ENCODE measurements at places on chromosomes 5 and 9. TPM values are rescaled to one million over a fixed set of nuclear protein-coding genes. Genes with fewer than 3 reads are reported as not detected.

The CHMP5 gene
- total RNA-seq: 84.9 TPM

The HABP4 gene
- 21.8 TPM for total RNA-seq

DNA sequence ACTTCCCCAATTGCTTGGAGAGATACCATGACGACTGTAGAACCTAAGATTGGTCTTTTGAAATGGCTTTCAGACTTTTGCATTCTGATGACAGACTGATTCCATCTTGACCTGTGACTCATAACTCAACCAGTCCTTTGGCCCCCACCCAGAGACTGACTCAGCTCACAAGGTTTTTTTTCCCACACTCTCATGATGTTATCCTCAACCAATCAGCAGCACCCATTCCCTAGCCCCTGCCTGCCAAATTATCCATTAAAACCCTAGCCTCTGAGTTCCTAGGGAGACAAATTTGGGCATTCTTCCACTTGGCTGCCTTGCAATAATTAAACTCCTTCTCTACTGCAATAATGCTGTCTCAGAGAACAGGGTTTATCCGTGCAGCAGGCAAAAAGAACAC lies 1263.3 kb upstream of the CDH9 start:
- peak; percentile 25 for DNase-seq

DNA sequence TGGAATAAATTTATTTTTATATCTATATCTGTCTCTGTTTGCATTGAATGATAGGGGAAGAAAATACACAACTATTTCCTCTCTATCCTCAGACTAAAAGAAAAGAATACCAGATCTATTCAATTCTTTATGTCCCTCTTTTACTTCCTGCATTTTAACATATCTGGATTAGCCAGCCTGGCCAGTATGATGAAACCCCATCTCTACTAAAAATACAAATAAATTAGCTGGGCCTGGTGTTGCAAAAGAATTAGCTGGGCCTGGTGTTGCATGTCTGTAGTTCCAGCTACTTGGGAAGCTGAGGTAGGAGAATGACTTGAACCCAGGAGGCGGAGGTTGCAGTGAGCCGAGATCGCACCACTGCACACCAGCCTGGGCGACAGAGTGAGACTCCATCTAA lies 182.0 kb downstream of the LURAP1L start:
- DNase-seq: no peak

DNA sequence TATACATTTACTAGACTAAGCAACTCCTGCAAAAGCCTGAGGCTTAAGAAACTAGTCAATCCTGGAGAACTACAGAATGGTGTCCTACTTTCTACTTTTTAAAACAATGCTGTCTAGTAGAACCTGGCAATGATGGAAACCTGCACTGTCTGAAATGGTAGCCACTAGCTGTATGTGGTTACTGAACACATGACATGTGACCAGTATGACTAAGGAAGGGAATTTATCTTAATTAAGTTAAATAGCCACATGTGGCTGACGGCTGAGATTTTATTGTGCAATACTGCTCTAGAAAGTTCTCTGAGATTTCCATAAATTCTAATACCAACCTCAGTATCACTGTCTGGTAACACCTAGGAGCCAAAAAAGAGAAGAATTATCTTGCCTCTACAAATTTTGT lies 44.9 kb upstream of the RAPGEF6 start:
- DNase-seq: peak; percentile 38
